Endodermal cell (in vitro differentiated cells): ENCODE measurements at places on chromosomes 12 and 14.

GRCh38 chr12:28742791-28743190 is 406.3 kb upstream of the FAR2 start:
- no peak for DNase-seq

DNA sequence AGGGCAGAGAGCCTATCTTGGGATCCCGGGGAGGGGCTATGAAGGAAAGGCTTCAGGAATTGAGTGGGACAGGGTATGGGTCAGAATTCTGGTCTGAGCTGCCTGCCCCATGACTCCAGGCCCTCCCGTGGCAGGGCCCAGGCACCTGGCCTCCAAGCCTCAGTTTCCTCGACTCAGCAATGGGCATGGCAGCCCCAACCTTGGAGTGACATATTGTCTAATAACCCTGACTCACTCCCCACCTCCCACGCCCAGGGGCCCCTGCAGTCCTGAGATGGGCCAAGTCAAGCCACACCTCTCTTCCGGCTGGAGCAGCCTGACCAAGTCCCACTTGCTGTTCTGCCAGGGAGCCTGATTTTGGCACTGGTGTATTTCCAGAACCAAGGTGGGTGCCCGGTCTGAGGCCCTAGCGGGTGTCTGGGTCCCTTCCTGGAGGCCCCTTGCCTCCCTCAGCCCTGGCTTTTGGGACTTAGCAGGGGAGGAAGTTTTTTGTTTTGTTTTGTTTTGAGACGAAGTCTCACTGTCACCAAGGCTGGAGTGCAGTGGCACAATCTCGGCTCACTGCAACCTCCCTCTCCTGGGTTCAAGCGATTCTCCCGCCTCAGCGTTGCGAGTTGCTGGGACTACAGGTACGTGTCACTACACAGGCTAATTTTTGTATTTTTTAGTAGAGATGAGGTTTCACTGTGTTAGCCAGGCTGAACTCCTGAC is 40.3 kb upstream of the RCOR1 start:
- no peak for DNase-seq

DNA sequence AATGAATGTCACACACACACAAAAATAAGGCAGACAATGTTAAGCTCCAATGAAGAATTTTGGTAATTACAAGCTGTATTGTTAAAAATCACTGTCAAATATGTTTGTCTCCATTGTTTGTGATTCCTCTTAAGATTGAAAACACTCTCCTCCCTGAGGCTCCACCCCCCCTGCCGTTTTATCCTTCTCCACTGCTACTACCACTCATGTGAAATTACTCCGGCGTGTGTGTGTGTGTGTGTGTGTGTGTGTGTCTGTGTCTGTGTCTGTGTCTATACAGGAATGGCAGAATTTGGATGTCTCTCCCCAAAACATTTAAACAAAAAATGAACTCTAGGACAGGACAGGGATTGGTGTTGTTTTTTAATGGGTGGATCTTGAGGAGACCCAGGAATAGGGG is 365.1 kb upstream of the DIO2 start:
- peak; percentile 52 for DNase-seq

GRCh38 chr14:92601131-92601710 is 87.6 kb downstream of the RIN3 start:
- DNase-seq = peak; percentile 14

DNA sequence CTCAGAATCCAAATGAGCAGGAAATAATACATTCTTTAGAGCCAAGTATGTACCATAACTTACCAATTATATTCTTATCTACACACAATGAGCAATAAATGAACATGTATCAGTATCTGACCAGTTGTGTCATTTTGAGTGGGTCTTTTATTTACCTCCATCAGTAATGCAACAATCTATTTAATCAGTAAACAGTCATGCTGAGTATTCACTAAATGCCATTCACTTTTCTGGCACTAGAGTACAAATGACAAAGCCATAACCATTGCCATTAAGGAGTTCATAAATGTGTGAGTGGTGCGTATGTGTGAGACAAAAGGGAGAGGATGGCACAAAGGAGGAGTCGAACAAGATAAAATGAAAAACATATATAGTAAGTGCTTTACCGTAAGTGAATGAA is 1.5 kb upstream of the STRAP start:
- DNase-seq = no peak

DNA sequence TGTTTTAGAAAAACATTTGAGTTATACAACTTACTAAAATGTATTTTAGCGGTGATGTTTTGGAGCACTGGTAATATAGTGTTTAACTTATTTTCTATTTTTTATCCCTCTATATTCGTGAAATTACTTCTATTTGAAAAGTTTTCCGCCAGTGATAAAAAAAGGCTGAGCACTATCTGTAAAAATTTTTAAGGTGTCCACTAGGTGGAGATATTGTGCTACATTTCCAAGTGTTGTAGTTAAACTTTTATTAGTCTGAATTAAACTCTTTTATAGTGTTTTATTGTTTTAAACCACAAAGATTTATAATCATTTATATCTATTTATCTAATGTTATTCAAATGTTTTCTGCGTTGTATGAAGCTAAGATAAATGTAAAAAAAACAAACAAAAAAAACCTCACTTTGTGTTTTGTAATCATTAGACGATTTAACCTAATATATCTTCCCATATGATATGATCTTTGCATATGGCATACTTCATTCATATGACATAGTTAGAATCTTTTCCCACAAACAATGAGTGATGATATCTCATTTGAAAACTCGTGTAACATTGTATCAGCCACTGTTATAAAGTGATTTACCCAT is 11.8 kb downstream of the ALG10B start:
- no peak for DNase-seq

DNA sequence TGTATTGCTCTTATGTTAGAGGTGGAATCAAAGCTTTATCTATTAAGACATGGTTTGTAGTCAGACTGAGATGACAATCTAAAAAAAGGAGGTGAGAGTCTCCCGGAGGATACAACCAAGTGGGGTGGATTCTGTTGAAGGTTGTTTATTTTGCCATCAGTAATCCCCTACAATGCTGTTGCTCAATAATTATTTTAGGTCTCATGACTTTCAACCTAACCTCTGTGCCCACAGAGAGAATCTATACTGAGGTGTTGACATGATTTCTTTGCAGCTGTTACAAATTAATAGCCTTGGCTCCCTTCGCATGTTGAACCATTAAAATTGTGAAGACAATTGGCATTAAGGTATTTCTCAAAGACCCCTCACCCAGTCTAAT is 28.7 kb upstream of the FOS start:
- DNase-seq = no peak
